ENCODE measurements at places on chromosomes 13 and 19. TPM values are rescaled to one million over a fixed set of nuclear protein-coding genes. Genes with fewer than 3 reads are reported as not detected.

DNA sequence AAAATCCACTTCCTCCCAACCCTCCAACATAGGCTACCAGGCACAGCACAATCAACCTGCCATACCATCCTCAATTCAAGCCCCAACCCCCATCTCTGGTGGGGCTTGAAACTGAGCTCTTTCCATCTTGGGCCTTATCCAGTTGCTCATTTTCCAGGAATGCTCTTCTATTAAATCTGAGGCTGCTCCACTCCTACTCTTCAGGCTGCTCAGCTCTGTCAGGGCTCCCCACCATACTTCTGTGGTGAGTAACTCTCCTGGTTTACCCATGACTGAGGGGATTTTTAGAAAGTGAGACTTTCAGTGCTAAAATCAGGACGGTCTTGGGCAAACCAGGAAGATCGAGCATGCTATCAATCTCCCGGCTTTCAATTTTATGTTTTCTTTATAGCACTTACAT is 512.8 kb downstream of the LMO7 start:
- H3K27me3 ChIP-seq = no peaks in the 10 kb centered on the region
- no peak overlapping the region for H3K4me3 ChIP-seq
- no peak for DNase-seq
- H3K36me3 ChIP-seq = no peaks in the 10 kb centered on the region
- H3K27ac ChIP-seq = no peak overlapping the region

GRCh38 chr13:39655041-39655568 is 357 bp upstream of the COG6 start:
- no peaks in the 10 kb centered on the region for H3K4me1 ChIP-seq
- peak overlapping the region; percentile 80 for H3K4me3 ChIP-seq
- DNase-seq = no peak
- H3K27me3 ChIP-seq = no peaks in the 10 kb centered on the region
- peaks cover 7% of the 10 kb centered on the region for H3K36me3 ChIP-seq
- no peak overlapping the region for H3K27ac ChIP-seq

DNA sequence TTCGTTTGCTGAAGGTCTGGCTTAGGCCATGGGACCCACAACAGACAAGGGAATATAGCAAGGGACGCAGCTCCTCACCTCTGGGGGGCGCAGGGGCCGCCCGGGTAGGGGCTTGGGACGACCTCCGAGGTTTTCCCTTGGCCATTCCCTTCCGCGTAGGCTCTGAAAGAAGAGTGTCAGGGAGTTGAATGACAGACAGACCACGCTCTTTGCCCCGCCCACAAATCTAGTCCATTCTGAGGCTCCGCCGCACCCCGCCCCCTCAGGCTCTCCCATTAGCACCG is 11.4 kb upstream of the ZNF414 start:
- peak overlapping the region; percentile 38 for H3K4me3 ChIP-seq
- H3K4me1 ChIP-seq = no peaks in the 10 kb centered on the region
- no peaks in the 10 kb centered on the region for H3K27me3 ChIP-seq

- no peaks in the 10 kb centered on the region for H3K27me3 ChIP-seq
- no peaks in the 10 kb centered on the region for H3K4me1 ChIP-seq
- H3K36me3 ChIP-seq = no peaks in the 10 kb centered on the region
- no peak for DNase-seq
Measured at GRCh38 chr13:107422421-107422820, 792.9 kb downstream of the LIG4 start.

DNA sequence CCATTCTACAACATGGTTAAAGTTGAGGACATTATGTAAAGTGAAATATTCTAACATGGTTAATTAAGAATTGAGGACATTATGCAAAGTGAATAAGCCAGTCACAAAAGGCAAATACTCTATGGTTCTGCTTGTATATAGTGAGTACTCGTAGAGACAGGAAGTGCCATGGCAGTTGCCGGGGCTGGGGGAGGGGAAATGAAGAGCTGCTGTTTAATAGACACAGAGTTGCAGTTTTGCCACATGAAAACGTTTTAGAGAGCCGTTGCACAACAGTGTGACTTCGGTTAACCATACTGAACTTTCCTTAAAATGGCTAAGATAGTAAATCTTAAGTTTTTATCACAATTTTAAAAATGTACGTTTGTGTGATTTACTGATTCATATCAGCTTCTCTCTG is 176.9 kb downstream of the SHISA2 start:
- H3K27ac ChIP-seq = no peak overlapping the region
- H3K4me1 ChIP-seq = peaks cover 24% of the 10 kb centered on the region
- H3K36me3 ChIP-seq = no peaks in the 10 kb centered on the region
- H3K27me3 ChIP-seq = no peaks in the 10 kb centered on the region
- no peak for DNase-seq

DNA sequence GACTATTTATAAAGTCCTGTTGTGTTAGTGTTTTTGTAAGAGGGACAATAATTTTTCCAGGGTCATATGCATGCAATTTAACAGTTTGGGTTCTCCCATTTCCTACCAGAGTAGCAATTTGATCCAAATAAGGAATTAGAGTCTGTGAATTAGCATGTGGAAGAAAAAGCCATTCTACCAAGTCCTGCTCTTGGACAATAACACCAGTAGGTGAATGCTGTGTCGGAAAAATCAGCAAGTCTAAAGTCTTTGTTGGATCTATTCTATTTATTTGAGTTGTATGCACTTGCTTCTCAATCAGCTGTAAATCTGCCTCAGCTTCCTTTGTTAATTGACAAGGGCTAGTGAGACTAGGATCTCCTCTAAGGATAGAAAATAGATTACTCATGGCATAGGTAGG is 21.4 kb upstream of the IL17D start:
- no peak overlapping the region for H3K4me3 ChIP-seq
- no peak overlapping the region for H3K27ac ChIP-seq
- no peaks in the 10 kb centered on the region for H3K4me1 ChIP-seq
- no peaks in the 10 kb centered on the region for H3K27me3 ChIP-seq
- no peak for DNase-seq
- H3K36me3 ChIP-seq = no peaks in the 10 kb centered on the region

DNA sequence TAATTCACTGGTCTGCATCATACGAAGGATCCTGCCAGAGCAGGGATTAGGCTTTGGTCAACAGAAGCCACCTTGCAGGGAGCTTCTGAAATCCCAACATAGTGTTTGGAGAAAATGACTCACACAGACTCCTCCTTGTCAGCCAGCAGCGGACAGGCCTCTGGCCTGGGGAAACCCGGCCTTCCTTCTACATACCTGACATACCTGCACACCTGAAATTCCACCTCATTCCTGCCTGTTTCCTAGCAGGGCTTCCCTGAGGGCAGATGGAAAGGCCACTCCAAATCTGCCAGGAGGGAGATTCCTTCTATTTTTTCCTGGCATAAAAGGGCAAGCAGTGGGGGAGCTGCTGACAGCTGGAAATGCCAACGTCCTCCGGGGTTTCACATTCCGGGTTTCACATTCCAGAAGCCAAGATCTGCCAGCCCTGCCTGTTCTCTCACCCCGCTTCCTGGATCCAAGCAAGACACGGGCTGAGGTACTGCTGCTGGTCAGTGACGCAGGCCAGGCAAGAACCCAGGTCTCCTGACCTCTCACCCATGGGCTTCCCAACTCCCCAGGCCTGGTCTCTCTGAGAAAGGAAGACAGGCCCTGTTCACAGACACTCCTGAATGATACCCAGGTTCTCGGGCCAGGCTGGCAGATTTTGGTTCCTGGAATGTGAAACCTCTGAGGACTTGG is 18.2 kb upstream of the IGFL1 start:
- DNase-seq = peak; percentile 17
- H3K4me1 ChIP-seq = no peaks in the 10 kb centered on the region
- H3K4me3 ChIP-seq = no peak overlapping the region
- H3K27me3 ChIP-seq = peaks cover 3% of the 10 kb centered on the region
- H3K36me3 ChIP-seq = no peaks in the 10 kb centered on the region
- H3K27ac ChIP-seq = no peak overlapping the region

DNA sequence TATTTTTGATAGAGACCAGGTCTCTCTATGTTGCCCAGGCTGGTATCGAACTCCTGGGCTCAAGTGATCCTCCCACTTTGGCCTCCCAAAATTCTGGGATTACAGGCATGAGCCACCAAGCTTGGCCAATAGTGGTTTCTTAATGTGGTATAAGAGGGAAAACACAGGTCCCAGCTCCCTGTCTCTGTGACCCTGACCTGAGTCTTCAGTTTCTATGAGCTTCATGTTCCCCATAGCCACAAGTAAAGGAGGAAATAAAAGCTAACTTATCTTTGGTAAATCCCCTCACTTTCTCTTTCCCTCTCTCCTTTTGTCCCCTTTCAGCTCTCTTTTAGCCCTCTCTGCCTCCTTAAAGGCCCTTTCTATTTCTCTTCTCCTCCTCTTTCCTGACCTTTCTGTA is 50.3 kb downstream of the ABCC4 start:
- H3K4me1 ChIP-seq = peaks cover 38% of the 10 kb centered on the region
- peaks cover 2% of the 10 kb centered on the region for H3K36me3 ChIP-seq
- no peak overlapping the region for H3K4me3 ChIP-seq
- no peaks in the 10 kb centered on the region for H3K27me3 ChIP-seq

GRCh38 chr13:109684824-109685202 is 101.6 kb downstream of the IRS2 start:
- no peaks in the 10 kb centered on the region for H3K4me1 ChIP-seq
- no peak overlapping the region for H3K4me3 ChIP-seq
- H3K27me3 ChIP-seq = no peaks in the 10 kb centered on the region
- no peaks in the 10 kb centered on the region for H3K36me3 ChIP-seq
- DNase-seq = no peak

GRCh38 chr19:32870981-32871451 is 1.4 kb upstream of the SLC7A9 start:
- no peaks in the 10 kb centered on the region for H3K36me3 ChIP-seq
- peaks cover 25% of the 10 kb centered on the region for H3K4me1 ChIP-seq
- no peak for DNase-seq
- H3K4me3 ChIP-seq = no peak overlapping the region
- no peak overlapping the region for H3K27ac ChIP-seq

GRCh38 chr13:113086991-113087922 is 18.3 kb upstream of the F7 start:
- no peaks in the 10 kb centered on the region for H3K4me1 ChIP-seq
- H3K27me3 ChIP-seq = no peaks in the 10 kb centered on the region
- no peaks in the 10 kb centered on the region for H3K36me3 ChIP-seq

DNA sequence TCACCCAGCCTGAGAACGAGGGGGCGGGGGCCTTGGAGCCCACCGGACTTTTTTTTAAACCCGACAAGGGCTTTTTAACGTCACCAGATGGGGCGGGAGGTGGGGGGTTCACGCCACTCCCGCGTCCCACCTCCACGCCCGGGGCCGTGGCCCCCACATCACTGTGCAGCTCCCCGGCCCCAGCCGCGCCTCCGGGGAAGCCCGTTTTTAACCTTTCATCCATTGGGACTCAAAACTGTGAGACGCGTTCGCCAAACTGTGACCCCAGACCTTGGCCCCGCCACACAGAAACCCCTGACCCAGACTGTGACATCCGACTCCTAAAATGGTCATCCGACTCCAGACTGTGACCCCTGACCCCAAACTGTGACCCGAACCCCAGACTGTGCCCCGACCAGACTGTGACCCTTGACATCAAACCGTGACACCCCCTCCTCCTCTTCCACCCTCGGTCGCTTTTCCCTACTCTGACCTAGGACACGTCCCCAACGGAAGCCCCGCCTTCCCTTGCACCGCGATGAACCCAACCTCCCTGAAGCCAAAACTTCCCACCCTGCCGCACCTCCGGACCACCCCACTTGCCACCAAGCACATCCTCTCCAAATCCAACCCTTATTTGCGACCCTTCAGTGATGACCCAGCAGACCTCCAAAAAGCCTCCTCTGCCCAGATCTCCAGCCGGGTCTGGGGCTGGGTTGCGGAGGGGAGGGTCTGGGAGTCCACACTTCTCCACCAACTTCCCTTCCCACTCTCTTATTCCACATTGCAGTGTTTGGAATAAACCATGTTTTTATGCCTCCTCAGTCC is 1.5 kb upstream of the GRWD1 start:
- peak overlapping the region; percentile 92 for H3K4me3 ChIP-seq
- peaks cover 21% of the 10 kb centered on the region for H3K36me3 ChIP-seq
- H3K27me3 ChIP-seq = no peaks in the 10 kb centered on the region
- H3K27ac ChIP-seq = no peak overlapping the region

- no peak for DNase-seq
- H3K27ac ChIP-seq = no peak overlapping the region
- no peaks in the 10 kb centered on the region for H3K4me1 ChIP-seq
Measured at GRCh38 chr19:47446534-47447469, 24.9 kb downstream of the SLC8A2 start.

DNA sequence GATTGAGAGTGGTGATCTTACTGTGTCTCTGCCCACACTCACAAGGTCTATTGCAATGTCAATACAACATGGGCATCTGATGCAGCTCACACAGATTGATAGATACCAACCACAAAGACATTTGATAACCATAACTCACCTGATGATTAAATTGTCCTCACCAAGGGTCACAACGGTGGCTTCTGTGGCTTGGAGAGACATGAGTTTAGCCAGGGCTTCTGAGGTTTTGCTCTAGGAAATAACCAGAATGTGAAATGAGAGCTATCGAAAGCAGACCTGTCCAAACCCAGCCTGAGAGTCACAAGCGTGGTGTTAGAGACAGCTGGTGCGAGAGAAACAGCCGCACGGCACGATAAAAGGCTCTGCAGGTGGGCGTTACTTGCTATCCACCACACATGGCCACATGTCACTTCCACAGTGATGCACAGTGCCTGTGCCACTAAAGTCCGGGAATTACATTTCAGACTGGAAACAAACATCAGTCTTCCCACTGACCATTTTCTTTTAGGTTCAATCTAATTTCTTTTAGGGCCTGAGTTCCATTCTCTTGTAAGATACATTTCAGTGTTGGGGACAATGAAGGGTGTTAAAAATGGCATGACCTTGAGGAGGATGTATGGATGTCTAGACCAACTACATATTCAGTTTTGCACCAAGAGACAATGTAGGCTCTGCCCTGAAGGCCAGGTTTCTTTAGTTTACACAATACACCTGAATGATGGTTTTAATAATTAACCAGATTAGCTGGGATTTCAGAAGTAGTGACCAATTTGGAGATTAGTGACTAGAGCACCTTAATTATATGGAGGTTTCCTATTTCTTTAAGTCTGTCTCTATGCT is 53.7 kb downstream of the ATP7B start:
- H3K36me3 ChIP-seq = no peaks in the 10 kb centered on the region
- no peak overlapping the region for H3K27ac ChIP-seq
- peaks cover 13% of the 10 kb centered on the region for H3K4me1 ChIP-seq
- no peaks in the 10 kb centered on the region for H3K27me3 ChIP-seq

- no peaks in the 10 kb centered on the region for H3K4me1 ChIP-seq
- H3K27me3 ChIP-seq = no peaks in the 10 kb centered on the region
- no peak overlapping the region for H3K27ac ChIP-seq
- no peak for DNase-seq
- H3K4me3 ChIP-seq = no peak overlapping the region
- no peaks in the 10 kb centered on the region for H3K36me3 ChIP-seq
Measured at GRCh38 chr19:46648060-46648960, 12.3 kb upstream of the GNG8 start.

The ATXN8OS gene
- not detected for total RNA-seq

The NLRP11 gene
- 4.9 TPM for total RNA-seq

The RNF113B gene
- not detected for total RNA-seq

The ZSWIM9 gene
- total RNA-seq = 1.1 TPM

The NXNL1 gene
- total RNA-seq = not detected

The SPRY2 gene
- total RNA-seq = 122 TPM

Data from SJCRH30 (cell line).